A375 (cell line): ENCODE measurements at places on chromosomes 3 and 15. TPM values are rescaled to one million over a fixed set of nuclear protein-coding genes. Genes with fewer than 3 reads are reported as not detected.

ECE2 gene
- total RNA-seq, result not detected in 2 replicates

SEMA4B gene
- 11.5 and 23.6 TPM in 2 replicates for total RNA-seq

HDC gene
- total RNA-seq, result not detected in 2 replicates

TM4SF1 gene
- total RNA-seq, result 147 and 154 TPM in 2 replicates

KATNBL1 gene
- 21.3 and 40.5 TPM in 2 replicates for total RNA-seq

NPAP1 gene
- under 0.01 TPM in 1 of 2 replicates, not detected in the other for total RNA-seq

GPR149 gene
- total RNA-seq, result not detected in 2 replicates

TMEM158 gene
- 17.0 and 17.2 TPM in 2 replicates for total RNA-seq

RASL12 gene
- 0.29 and 0.60 TPM in 2 replicates for total RNA-seq

MNS1 gene
- 6.6 and 8.3 TPM in 2 replicates for total RNA-seq

ZIC4 gene
- total RNA-seq, result 0.15 and 0.56 TPM in 2 replicates

LMCD1 gene
- total RNA-seq, result 41.4 and 51.2 TPM in 2 replicates

FNDC3B gene
- 33.2 and 34.0 TPM in 2 replicates for total RNA-seq

DNAH12 gene
- total RNA-seq, result under 0.01 TPM in 1 of 2 replicates, not detected in the other

FBXW12 gene
- total RNA-seq, result 0.04 TPM in 1 of 2 replicates, not detected in the other

CCDC54 gene
- total RNA-seq, result not detected in 2 replicates
